ENCODE measurements at places on chromosomes 12 and 14.

GRCh38 chr12:60279221-60279620, 683.4 kb downstream of the SLC16A7 start:
- no peak for DNase-seq

DNA sequence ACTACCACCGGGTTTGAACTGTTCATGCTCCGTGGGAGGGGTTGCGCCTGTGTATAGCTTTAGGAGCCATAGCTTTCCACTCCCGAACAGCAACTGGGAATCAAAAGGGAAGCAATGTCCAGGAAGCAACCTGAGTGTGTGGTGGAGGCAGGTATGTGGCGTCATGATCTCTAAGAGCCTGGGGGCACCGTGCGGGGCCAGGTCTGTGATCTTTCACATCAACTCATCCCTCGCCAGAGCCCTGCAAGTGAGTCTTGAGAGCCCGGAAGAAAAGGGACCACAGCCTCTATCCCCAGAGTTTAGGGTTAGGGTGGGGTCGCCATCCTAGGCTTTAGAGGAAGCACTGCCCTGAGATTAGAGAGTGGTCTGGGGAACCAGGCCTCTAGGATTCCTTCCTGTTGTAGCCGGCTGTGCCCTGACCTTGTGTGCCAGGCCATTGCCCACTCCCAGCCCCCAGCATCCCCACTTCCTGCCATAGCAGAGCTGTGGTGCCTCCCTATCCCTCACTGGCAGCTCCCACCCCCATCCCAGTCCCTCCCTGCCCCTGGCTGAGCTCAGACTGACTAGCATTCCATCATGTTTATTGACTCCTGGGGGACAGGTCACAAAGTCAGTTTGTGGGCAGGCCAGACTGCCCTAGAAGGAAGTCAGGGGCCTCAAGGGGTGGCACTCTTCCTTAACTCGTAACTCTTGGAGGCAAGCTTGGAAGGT, 745 bp upstream of the ADCY4 start:
- no peak for DNase-seq

DNA sequence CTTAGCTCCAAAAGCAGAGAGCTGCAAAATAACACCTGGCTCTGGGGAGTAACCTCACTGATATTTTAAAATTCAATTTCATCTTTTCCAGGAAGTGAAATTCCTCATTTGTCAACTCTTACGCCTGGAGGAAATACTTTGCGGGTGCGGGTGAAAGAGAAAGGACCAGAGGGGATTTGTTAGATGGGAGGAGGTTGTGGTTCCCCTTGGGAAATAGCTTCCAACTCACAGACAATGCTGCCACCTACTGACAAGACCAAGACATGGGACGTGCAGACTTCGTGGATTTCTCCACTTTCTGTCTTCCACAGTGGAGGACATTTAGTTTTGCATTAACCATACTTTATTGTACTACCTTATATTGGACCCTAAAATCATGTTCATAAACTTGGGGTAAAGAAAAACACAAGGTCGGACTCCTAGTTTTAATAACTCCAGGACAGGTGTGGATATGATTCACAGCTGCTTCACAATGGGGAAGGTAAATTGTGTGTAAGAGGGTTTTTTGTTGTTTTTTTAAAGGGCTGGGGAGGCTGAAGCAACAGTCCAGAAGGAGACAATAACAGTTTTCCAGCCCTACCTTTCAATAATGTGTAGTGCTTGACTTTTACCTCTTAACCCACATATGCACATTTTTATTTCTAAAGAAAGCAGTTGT, 10.8 kb downstream of the FBXL14 start:
- peak; percentile 77 for DNase-seq

DNA sequence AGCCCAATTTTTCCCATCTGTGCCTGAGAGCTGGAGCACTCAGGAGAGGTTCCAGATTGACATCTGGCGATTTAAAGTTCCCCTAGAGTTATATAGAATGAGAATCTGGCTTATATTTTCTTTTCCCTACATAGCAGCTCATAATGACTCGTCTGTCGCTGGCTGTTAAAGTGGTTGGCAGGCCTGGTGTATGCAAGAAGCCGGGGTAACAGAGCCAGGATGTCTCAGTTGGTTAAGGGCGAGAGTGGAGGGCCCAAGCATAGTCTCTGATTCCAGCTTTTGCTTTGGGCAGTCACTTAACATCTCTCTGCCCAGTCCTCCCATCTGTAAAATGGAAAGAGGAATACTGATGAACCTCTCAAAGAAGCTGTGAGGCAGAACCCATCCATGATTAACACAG, 751.6 kb downstream of the NOVA1 start:
- no peak for DNase-seq

- no peak for DNase-seq
Measured at GRCh38 chr14:95664546-95664945, 21.7 kb upstream of the TCL1B start.

- DNase-seq, result no peak
Measured at GRCh38 chr14:36988989-36989388, 183.4 kb downstream of the SLC25A21 start.

DNA sequence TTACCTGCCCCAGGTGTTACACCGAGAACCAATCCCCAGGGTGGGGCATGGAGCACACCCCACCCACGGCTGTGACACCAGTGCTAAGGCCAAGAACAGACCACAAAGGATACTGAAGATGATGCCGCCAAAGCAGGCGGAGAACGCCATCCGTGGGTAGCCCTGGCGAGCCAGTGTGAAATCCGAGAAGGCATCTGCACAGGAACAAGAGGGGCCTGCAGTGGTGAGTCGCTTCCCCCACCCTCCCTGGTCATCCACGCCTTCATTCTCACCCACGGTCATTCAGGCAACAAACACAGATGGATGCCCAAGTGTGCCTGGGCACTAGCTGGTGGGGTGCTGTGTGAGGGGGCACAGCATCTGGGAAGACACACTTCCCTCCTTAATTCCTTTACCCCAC, 28.5 kb downstream of the SLC8B1 start:
- no peak for DNase-seq

GRCh38 chr14:99815696-99816095, 22.5 kb downstream of the EML1 start:
- DNase-seq, result no peak
